Endothelial cell (in vitro differentiated cells): ENCODE measurements at places on chromosomes 3 and 15. TPM values are rescaled to one million over a fixed set of nuclear protein-coding genes. Genes with fewer than 3 reads are reported as not detected.

The HESX1 gene
- 1.6 TPM for total RNA-seq

The CD200R1L gene
- not detected for total RNA-seq

The SLC22A14 gene
- total RNA-seq = 0.36 TPM

The ZNF80 gene
- total RNA-seq = not detected

The CCDC80 gene
- 3.7 TPM for total RNA-seq
